ENCODE measurements at places on chromosomes 12 and 14.

GRCh38 chr12:114903083-114903691 is 219.2 kb upstream of the TBX3 start:
- DNase-seq: no peak

GRCh38 chr14:105094193-105094907 is 29.1 kb upstream of the GPR132 start:
- DNase-seq: no peak

- no peak for DNase-seq
Observed at GRCh38 chr12:68623984-68624383, 13.3 kb downstream of the RAP1B start.

- DNase-seq: no peak
Observed at GRCh38 chr14:61258985-61259384, 22.2 kb downstream of the TMEM30B start.

DNA sequence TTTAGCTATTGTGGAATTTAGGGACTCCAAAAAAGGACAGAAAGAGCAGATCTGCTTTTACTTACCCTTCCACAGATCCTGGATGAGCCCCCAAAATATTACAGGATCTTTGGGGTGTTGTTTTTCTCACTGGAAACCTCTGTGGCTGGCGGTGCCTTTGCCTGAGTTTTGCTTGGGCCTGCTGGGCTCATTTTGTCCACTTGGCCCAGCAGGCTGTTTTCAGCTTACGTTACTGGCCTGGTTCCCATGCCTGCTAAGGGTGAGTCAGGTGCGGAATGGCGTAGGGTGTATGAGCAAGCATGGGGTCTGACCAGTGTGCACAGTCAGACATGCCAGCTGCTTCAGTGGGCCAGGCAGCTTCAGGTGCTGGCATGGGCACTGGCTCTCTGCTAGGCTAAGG is 45.8 kb downstream of the HSD17B6 start:
- DNase-seq: no peak

DNA sequence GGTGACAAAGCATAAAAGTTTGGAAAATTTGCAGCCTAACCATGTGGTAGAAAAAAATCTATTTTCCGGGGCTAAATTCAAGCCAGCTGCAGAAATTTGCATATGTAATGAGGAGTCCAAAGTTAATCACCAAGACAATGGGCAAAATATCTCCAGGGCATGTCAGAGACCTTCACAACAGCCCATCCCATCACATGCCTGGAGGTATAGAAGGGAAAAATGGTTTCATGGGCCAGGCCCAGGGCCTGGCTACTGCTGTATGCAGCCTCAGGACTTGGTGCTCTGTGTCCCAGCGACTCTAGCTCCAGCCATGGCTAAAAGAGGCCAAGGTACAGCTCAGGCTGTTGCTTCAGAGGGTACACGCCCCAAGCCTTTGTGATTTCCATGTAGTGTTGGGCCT is 655.8 kb upstream of the MGAT4C start:
- DNase-seq: no peak

DNA sequence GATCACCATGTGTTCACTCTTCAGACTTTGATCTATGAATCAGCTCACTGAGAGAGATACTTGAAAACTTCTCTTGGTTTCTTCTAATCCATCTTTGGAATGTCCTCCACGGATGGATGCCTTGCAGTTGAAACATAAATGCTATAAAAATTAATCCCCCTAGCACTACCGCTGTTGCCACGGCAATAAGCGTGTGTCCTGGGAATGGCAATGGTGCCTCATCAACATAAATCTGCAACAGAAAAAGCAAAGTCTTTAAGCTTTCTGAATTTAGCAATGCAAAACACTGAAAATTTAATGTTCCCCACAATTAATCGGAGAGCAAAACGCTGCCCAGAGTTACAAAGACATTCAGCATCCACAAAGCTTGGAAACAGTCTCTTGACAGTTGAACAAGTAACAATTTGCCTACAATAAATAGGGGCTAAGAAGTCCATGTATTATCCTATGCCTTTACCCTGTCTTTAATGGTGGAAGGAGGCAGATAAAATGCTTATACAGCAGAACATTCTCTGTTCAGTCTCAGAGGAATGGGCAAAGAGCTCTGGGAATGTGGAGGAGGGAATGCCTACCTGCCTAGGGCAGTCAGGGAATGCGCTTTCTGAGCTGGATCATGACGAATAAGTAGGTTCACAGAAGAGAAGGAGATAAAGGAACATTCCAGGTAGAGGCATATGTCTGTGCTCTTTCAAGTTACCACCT is 70.9 kb upstream of the PPP4R3A start:
- no peak for DNase-seq

- DNase-seq: no peak
Observed at GRCh38 chr12:6204533-6205143, 4.4 kb downstream of the CD9 start.

- DNase-seq: no peak
Observed at GRCh38 chr12:119341988-119342387, 7.5 kb downstream of the CCDC60 start.

DNA sequence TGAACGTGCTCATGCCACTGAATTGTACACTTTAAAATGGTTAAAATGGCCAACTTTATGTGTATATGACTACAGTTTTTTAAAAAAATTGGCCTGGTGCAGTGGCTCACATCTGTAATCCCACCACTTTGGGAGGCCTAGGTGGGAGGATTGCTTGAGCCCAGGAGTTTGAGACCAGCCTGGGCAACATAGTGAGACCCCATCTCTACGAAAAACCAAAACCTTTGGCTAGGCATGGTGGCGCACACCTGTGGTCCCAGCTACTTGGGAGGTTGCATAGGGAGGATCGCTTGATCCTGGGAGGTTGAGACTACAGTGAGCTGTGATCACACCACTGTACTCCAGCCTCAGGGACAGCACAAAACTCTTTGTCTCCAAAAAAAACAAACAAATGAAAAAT is 5.3 kb downstream of the BRI3BP start:
- DNase-seq: no peak

- no peak for DNase-seq
Observed at GRCh38 chr14:92425101-92425500, 88.5 kb upstream of the RIN3 start.

- DNase-seq: no peak
Observed at GRCh38 chr12:114669401-114670290, 14.3 kb downstream of the TBX3 start.

DNA sequence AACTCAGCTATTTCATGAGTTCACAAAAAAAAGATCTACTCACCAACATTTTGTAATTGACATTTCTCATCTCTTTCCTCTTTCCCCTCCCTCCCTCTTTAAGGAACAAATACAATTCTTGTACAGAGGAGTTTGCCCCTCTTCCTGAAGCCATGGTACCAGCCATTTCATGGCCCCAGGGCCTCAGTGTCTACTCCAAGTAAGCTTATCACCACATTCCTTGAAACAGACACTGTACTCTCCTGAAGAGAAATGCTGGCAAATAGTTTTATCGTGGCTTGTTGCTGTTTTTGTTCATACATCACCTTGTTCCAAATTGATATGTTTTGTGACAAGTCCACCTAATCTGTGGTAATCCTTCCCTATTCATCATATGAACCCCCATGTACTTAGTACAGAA is 29.7 kb upstream of the IGF1 start:
- DNase-seq: no peak

DNA sequence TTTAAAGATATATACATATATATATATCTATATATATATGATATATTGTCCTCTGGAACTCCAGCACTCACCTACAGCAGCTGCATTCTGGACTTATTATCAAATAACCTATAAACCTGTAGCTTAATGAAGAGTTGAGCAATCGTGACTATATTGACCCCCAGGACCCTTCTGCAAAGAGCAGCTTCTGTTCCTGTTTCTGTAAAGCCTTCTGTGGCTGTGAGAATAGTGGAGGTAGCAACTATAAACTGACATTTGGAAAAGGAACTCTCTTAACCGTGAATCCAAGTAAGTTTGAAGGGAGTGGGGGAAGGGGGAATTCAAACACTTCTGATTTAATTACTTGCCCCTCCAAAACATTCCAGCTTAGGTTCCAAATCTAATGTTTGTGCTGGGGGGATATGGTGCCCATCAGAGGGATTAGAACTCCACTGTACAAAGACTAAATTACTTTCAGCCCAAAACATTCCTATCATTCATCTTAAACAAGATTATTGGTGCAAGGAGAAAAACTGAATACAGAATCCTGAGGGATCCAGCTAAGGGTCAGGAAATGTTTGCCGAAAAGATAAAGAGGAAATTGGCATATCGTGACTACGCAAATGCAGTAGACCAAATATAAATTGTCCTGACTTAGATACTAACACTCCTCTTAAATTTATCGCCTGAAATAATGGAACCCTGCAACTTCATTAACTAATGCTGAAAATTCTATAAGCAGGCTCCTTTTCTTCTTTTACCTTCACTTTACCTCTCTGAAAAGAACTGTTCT is 106.1 kb downstream of the DAD1 start:
- no peak for DNase-seq

DNA sequence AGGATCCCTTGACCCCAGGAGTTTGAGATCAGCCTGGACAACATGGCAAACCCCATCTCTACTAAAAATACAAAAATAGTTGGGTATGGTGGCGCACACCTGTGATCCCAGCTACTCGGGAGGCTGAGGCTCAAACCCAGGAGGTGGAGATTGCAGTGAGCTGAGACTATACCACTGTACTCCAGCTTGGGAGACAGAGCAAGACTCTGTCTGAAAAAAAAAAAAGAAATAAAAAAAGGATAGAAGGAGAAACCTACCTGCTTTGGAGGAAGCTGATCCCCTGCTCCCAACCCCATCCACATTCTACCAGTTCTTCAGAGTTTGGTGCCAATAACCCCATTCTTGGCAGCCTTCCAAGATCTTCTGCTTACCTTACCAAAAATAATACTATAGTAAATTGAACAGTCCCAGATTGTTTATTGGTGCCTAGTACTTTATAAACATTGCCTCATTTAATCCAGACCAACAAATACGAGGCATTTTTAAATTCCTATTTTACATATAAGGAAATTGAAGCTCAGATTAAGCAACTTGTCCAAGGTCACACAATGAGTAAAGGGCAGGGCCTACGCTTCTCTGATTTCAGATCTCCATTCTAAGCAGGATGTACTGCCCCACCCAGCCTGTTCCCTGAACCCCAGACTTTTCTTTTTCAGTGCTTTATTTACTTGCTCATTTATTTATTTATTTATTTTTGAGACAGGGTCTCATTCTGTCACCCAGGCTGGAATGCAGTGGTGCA is 33.2 kb upstream of the FAM222A start:
- no peak for DNase-seq

DNA sequence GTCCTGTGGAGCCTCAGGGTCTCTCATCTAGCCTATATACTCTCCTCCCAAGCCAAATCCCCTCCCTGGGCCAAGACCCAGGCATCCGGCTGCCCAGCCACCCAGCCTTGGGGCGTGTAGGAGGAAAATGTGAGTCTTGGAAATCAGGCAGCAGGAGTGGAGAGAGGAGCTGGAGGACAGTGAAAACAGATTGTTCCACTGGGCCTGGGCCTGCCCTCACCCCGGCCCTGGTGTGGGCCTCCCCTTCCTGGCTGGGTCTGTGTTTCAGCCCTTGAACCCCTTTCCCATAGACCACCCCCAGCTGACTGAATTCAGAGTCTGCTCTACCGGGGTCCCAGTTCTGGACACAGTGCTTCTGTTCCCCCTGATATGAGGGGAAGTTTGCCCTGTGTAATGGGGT is 6.7 kb downstream of the ITGA5 start:
- no peak for DNase-seq

DNA sequence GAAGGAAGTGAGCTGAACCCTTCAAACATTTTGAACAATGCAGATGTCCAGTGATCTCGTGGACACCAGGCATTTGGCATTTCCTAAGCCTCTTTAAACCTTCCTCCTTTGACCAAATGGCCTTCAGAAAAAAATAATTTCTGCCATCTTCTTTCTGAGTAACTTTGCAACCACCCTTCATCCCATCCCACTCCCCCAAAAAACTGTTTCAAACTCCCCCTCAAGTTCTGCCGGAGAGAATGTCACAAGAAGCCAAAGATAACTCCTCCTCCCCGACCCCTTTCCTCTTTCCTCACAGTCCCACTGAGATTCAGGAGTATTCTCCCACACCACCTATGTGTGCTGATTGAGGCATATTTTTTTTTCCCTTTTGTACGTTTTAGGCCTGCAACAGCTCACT is 1.7 kb downstream of the KSR2 start:
- no peak for DNase-seq

- DNase-seq: no peak
Observed at GRCh38 chr14:40402957-40403356, 970.7 kb upstream of the FBXO33 start.

- DNase-seq: no peak
Observed at GRCh38 chr12:115467531-115467930, 783.6 kb upstream of the TBX3 start.

GRCh38 chr12:105226219-105226618 is 9.8 kb downstream of the APPL2 start:
- DNase-seq: no peak
